ENCODE measurements at places on chromosomes 1 and 21.

DNA sequence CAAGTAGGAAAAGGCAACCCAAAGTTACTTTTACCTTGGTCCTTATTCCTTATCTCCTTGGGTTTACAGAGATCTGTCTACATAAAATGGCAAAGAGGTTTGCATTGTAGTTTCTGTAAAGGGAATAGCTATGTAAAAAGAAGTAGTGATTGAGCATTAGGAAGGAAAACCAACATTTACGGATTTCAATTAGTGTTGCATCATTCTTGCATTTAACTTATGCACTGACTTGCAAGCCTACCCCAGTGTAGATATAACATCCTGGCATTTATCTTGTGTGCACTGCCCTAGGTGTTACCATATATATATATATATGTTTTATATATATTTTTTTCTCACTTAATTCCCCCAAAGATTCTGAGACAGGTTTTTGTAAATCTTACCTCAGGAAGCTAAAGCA, 3.7 kb upstream of the LEPR start:
- DNase-seq: no peak

DNA sequence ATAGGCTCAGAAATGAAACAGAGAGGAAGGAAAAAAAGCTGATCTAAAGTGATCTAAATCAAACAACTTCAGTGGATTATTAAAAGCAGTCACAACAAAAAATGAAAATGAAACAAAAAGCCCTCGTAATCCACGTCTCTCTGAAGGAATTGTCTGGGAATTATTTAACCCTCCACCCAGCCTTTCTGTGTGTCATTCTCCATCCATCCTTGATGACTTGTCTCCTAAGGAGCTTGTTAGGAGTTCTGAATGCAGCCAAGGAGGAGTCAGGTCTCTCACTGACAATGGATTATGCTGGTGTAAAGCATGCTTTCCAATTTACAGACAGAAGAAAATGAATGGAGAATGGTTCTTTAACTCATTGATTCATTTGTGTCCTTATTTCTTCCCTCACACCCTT, 359.3 kb upstream of the RUNX1 start:
- no peak for DNase-seq

DNA sequence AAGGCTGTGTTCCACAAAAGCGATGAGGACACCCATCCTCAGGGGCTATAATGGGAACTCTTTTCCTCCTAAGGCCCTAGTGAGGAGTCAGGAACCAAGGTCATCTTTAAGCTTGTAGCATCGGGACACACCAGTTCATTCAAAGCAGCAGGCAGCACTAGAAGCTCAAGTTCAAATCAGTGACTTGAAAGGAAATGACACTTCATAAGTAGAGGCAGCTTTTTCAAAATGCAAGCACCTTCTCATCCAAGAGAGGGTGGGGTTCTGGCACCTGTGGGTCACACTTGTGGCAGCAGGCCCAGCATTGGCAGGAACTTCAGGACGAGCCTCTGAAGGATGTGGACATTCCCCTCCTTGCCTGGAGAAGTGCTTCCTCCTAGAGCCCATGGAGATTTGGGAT, 496.3 kb downstream of the KIF26B start:
- DNase-seq: no peak

DNA sequence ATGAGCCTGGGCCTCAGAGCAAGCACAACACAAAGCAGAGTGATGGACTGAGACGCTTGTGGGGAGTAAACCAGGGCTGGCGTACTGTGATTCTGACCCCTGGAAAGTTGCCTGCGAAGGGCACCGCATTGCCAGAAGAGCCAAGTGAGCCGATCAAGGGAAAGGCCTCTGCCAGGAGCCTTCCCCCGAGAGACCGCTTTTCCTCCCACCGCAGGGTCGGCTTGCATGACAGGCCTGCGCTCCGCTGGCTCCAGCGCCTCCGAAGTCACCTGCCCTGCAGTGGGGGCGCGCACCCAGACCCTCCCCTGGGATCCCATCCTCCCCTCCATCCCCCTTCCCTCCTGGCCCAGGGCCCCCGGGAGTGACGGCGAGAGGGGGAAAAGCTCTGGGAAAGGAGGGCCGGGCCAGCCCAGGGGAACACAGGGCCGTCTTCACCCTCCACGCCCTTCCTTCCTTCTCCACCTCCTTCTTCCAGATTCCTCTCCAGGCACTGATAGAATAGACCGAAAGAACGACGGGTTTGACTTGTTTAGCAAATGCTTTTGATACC, 165.0 kb downstream of the TRIM33 start:
- DNase-seq: no peak

DNA sequence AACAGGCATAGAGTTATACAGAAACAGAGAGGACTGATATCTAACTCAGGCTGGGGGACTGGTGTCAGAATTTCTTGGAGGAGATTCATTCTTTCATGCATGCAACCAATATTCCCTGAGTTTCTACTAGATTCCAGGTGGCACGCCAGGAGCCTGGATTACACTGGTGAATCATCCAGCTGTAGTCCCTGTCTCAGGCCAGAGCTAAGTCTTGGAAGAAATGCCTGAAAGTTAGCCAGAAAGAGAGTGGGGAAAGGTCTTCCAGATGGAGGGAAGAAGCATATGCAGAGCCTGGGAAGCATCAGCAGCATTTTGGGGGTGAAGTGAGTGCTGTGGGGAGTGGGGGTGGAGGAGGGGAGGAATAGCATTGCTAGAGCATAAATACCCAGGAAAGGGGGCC, 239.1 kb downstream of the OMA1 start:
- DNase-seq: no peak

GRCh38 chr1:209652873-209653401, 712 bp upstream of the LAMB3 start:
- DNase-seq: no peak

Measured in NCI-H1436 treated with DMSO at 0.1 percent for 48 hours (cell line).